ENCODE measurements at places on chromosomes 16 and 17.

- DNase-seq: no peak
These were observed 180.1 kb downstream of the HS3ST3A1 start for GRCh38 chr17:13421581-13422130.

GRCh38 chr17:34167354-34167753, 87.7 kb upstream of the CCL2 start:
- DNase-seq: no peak

GRCh38 chr17:499951-500461, 147.4 kb upstream of the RPH3AL start:
- no peak for DNase-seq

DNA sequence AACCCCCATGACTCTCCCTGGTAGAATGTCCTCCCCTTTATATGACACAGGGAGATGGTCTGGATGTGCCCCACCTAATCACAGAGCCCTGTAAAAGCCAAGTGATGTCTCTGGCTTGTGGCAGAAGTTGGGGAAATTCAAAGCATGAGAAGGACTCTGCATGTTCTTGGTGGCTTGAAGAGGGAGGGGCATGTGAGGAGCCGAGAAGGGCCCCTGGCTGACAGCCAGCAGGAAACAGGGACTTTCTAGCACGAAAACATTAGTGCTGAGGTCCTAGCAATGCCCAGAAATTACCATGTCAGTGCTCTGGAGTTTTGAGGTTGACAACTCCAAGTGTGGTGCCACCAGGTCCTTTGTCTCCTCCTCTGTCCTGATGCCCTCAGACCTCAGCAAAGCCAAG, 75.9 kb downstream of the USP22 start:
- DNase-seq: no peak

DNA sequence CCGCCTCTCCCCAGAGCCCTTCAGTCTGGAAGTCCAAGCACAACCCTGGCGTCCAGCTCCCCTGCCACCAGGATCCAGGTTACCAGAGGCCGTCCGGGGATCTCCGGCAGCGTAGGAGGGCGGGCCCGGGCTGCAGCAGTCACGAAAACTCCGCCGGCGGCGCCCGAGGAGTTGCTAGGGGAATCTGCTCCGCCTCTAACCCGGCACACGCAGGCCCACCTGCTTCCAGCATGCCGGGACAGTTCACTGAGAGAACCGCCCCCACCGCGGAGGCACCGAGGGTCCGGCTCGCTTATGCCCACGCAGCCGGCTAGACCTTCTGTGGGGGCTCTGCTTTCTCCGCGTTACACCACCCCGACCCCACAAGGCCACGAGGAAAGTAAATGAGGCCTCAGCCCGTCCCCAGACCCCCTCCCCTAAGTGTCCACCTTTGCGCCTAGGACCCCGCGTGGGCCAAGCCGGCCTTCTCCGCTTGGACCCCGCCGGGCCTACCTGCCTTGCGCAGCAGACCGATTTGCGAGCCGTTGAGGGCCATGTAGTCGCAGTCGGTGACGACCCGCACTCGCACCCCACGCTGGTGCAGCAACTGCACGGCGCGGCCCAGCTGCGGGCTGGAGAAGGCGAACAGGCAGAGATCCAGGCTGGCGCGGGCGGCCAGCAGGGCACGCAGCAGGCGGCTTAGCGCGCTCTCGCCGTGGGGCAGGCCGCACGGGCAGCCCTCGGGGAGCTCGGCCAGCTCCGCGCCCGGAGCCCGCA, 587 bp downstream of the PLD6 start:
- DNase-seq: no peak

- DNase-seq: no peak
These were observed 305.4 kb downstream of the CEP112 start for GRCh38 chr17:65886315-65887245.

DNA sequence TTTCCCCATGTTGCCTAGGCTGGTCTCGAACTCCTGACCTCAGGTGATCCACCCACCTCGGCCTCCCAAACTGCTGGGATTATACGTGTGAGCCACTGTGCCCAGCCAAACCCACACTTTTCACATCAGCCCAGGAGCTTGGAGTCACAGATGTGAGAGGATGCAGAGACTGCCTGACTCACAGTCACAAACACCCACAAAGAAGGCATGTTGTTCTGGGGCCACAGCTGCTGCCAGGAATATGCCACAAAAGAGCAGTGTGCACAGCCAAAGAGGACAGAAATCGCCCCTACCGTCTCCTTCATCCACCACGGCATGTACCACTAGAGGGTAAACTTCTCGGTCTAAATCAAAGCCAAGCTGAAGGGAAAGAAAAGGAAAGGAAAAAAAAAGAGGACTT, 25.1 kb upstream of the FOXJ1 start:
- DNase-seq: no peak

GRCh38 chr17:62703261-62703775, 75.8 kb downstream of the MRC2 start:
- DNase-seq: no peak

DNA sequence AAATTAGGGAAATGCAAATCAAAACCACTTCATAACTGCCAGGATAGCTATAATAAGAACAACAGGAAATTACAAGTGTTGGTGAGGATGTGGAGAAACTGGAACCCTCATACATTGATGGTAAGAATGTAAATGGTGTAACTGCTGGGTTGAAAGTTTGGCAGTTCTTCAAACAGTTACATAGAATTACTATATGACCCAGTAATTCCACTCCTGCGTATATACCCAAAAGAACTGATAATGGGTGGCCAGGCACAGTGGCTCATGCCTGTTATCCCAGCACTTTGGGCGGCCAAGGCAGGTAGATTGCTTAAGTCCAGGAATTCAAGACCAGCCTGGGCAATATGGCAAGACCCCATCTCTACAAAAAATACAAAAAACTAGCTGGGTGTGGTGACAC, 4.5 kb upstream of the CMTM4 start:
- no peak for DNase-seq

DNA sequence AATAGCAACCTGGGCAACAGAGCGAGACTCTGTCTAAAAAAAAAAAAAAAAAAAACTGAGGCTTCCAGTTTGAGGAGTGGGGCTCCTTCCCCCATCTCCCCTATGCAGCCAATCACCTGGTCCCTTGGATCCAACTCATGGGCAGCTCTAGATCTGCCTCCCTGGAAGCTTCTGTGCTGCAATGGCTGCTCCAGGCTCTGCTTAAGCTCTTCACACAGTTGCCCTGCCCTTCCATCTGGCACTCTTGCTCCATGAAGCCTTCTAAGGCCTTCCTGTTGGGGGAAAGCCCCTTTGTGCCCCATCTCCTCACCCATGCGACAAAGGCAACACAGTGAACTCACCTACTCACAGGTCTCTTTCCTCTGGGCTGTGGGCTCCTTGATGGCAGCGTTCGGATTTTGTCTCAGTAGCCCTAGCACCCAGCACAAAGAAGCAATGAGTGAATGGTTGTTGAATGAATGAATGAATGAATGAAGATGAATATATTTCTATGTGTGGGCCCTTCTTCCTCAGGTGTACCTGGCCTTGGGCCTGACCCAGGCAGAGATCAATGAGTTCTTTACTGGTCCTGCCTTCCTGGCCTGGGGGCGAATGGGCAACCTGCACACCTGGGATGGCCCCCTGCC, 1.9 kb downstream of the NAGLU start:
- DNase-seq: no peak

- no peak for DNase-seq
These were observed 160.3 kb upstream of the DYNLRB2 start for GRCh38 chr16:80380514-80380913.

- DNase-seq: peak; percentile 18
These were observed 11.3 kb downstream of the USB1 start for GRCh38 chr16:58012481-58012880.
